ENCODE measurements at places on chromosomes 7 and 10. TPM values are rescaled to one million over a fixed set of nuclear protein-coding genes. Genes with fewer than 3 reads are reported as not detected.

DNA sequence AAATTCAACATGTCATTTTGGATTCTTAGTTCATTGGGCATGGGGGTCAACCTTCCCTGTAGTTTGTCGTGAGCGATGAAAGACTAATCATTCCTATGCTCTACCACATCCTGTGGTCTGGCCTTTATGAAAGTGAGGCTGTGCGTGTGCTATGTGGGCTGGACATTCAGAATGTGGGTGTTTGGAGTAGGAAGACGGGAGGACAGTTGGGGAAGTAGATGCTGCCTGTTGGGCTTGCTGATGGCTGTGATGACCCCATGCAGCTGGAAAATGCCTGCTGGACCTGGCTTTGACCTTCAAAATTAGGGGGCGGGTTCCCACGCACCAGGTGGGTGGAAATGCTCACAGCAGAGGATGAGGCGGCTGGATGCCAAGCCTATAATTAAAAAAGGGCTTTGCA lies 90.9 kb upstream of the MKI67 start:
- no peak overlapping the region for H3K4me3 ChIP-seq
- H3K27me3 ChIP-seq: no peaks in the 10 kb centered on the region
- H3K27ac ChIP-seq: no peak overlapping the region

GRCh38 chr10:125008689-125009638 lies 67.0 kb downstream of the ZRANB1 start:
- peaks cover 31% of the 10 kb centered on the region for H3K4me1 ChIP-seq
- H3K4me3 ChIP-seq: no peak overlapping the region
- H3K27me3 ChIP-seq: no peaks in the 10 kb centered on the region
- H3K27ac ChIP-seq: no peak overlapping the region
- no peaks in the 10 kb centered on the region for H3K36me3 ChIP-seq
- DNase-seq: no peak

The ADAMTS14 gene
- total RNA-seq: 0.07 TPM

DNA sequence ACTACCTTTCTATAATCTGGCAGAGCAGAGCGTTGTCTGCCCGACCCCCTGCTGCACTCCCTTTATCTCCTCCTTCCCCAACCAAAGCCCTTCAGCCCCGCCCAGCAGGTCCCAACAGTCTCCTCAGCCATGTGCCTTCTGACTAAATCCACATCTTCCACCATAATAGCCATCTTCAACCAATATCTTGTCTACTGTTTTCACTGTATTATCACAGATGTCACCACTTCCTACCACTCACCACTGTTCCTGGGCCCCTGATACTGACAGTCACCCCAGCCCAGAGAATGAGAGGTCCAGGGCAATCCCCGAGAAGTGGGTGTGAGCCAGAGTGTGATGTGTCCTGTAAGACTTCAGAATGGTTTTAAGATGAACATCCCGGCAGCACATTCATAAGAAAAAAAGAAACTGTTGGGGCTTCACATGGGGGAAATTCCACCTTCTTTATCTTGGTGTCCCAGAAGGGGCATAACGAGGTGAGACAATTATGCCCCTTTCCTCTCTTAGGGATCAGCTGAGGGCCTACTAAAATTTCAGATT lies 25.3 kb downstream of the CCDC6 start:
- DNase-seq: peak; percentile 93
- peak overlapping the region; percentile 90 for H3K27ac ChIP-seq
- peaks cover 82% of the 10 kb centered on the region for H3K4me1 ChIP-seq
- no peaks in the 10 kb centered on the region for H3K27me3 ChIP-seq

GRCh38 chr10:58867683-58868082 lies 308.8 kb upstream of the PHYHIPL start:
- no peak for DNase-seq
- no peaks in the 10 kb centered on the region for H3K36me3 ChIP-seq
- no peaks in the 10 kb centered on the region for H3K27me3 ChIP-seq
- no peak overlapping the region for H3K4me3 ChIP-seq
- no peak overlapping the region for H3K27ac ChIP-seq
- no peaks in the 10 kb centered on the region for H3K4me1 ChIP-seq

The NEURL1 gene
- total RNA-seq: 1.8 TPM

DNA sequence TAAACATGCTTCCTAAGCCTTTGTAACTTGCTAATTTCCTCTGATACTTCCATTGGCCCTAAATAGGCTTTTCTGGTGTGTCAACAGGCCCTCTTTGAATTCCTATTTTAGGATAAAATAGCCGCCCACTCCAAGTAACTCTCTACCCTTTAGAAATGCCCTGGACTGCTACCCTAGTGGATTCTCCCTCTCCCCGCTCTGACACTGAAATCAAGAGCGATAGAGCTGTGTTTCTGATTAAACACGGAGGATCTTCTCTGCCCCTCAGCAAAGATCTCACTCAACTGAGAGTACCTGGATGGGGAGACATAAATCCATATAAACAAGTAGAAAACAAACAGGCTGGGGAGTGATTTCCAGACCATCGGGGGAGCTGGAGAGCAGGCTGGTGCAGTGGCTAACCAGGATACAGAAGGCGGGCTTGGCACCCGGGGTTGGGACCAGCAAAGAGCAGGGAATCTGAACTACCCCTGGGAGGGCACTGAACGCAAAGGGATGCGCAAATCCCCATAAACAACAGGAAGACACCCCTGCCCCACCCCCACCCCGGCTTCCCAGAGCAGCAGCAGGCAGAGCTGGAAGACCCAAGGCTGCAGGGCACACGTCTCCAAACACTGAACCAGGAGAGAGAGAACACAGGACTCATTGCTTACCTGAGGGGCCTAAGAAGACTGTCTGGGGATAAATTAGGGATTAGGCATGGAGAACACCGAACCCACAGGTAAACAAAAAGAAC lies 2.5 kb downstream of the ASB13 start:
- DNase-seq: no peak
- H3K36me3 ChIP-seq: no peaks in the 10 kb centered on the region
- no peak overlapping the region for H3K27ac ChIP-seq
- H3K4me1 ChIP-seq: peaks cover 17% of the 10 kb centered on the region
- H3K4me3 ChIP-seq: no peak overlapping the region
- H3K27me3 ChIP-seq: peaks cover 14% of the 10 kb centered on the region

- peaks cover 20% of the 10 kb centered on the region for H3K27me3 ChIP-seq
- no peak overlapping the region for H3K27ac ChIP-seq
- no peak for DNase-seq
- H3K4me1 ChIP-seq: peaks cover 10% of the 10 kb centered on the region
- no peak overlapping the region for H3K4me3 ChIP-seq
- H3K36me3 ChIP-seq: no peaks in the 10 kb centered on the region
Measured at GRCh38 chr10:97771055-97771891, 526 bp downstream of the SFRP5 start.

DNA sequence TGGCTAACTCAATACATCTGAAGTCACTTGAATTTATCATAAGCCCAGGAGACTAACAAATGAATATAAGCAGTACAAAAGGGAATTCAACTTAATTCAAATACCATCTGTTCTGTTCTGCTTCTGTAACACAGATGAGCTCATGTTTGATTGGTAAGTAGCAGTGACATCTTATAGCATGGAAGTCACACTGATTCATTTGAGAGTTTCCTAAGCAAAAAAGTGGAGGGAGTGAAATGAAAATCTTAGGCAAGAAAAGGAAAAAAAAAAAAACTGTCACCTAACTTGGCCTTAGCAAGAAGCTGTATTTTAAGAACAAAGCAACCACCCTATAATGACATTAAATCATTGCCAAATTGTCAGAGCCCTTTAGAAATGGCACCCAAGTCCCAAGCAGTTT lies 49.5 kb downstream of the SMURF1 start:
- H3K27ac ChIP-seq: no peak overlapping the region
- peaks cover 45% of the 10 kb centered on the region for H3K4me1 ChIP-seq
- DNase-seq: no peak
- H3K36me3 ChIP-seq: peaks cover 12% of the 10 kb centered on the region

DNA sequence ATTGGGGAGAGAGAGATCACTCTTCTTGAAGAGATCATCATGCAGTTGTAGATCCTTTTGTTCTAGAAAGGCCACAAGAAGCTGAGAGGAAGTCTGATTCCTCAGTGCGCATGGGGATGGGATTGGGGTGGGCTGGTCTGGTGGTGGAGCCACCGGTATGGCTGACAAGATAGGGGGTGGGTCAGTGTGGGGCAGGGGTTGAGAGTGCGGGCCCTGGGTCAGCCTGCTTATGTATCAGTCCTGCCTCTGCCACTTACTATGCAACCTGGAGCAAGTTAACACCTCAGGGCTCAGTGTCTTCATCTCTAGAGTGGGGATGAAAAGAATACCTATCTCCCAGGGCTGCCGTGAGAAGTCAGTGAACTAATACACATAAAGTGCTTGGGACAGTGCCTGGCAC lies 8.0 kb downstream of the SMARCD3 start:
- H3K36me3 ChIP-seq: peaks cover 4% of the 10 kb centered on the region
- no peaks in the 10 kb centered on the region for H3K27me3 ChIP-seq
- no peak overlapping the region for H3K4me3 ChIP-seq
- peaks cover 18% of the 10 kb centered on the region for H3K4me1 ChIP-seq

The SPDYE9 gene
- not detected for total RNA-seq

DNA sequence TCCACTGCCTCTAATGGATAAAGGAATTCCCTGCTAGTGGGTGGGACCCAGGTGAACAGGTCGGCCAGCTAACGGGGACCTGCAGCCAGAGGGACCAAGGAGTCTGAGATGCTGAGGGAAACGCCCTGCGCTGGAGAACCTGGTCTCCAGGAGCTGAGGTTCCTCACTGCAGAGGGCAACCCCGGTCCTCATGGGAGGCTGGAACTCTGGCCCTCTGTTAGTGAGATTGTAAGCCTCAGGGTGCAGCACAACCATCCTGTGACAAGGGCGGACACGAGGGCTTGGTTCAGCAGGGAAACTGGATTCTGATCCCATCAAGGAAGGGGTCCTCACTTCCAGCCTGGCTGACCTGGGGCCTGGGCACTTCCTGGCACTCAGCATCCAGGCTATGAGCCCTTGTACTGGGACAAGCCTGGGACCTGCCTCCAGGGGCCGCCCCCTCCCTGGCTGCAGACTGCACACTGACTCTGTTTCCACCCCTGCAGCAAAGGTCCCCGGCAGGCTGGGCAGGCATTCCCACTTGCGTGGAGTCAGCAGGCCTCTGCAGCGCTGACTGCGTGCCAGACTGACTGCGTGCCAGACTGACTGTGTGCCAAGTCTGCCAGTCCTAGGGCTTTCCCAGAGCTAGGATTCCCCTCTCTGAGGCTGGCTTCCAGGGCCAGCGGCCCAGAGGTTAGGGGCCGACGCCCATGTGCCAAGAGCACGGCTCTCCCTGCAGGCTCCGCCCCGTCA lies 143.2 kb downstream of the MAPK8 start:
- no peak overlapping the region for H3K27ac ChIP-seq
- peaks cover 2% of the 10 kb centered on the region for H3K27me3 ChIP-seq
- no peak overlapping the region for H3K4me3 ChIP-seq
- H3K4me1 ChIP-seq: peaks cover 3% of the 10 kb centered on the region
- DNase-seq: peak; percentile 54

The CDNF gene
- 0.48 TPM for total RNA-seq

DNA sequence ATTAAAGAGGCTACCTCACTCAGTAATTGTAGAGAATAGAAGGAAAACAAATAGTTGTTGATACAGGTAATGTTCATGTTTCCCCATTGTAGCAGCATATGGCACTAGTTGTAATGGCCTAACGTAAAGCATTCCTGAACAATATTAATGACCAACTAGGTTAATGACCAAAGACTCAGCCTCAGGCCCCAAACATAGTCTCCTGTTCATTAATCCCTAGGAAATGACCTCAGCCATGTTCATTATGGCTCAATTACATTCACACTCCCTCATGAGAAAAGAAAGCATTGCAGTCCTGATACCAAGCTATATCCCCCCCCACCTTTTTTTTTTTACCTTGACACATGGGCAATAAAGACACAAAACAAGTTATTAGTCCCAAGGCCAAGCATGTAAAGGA lies 12.7 kb downstream of the FRMD4A start:
- peaks cover 62% of the 10 kb centered on the region for H3K27me3 ChIP-seq
- DNase-seq: no peak
- no peaks in the 10 kb centered on the region for H3K4me1 ChIP-seq
- H3K4me3 ChIP-seq: no peak overlapping the region

DNA sequence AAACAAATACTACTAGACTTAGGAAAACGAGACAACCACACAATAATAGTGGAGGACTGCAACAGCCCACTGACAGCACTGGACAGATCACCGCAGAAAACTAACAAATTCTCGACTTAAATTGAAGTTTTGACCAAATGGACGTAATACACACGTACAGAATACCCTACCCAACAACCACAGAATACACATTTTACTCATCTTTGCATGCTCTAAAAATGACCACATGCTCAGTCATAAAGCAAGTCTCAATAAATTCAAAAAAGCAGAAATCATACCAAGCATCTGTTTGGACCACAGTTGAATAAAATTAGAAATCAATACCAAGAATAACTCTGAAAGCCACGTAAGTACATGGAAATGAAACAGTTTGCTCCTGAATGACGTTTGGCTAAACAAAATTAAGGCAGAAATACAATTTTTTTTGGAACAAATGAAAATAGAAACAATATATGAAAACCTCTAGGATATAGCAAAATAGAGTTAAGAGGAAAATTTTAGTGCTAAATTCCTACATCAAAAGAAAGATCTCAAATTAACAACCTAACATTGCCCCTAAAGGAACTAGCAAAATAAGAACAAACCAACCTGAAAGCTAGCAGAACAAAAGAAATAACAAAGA lies 30.6 kb downstream of the MAPK8 start:
- H3K4me1 ChIP-seq: peaks cover 60% of the 10 kb centered on the region
- no peak for DNase-seq
- peaks cover 22% of the 10 kb centered on the region for H3K36me3 ChIP-seq
- H3K27ac ChIP-seq: peak overlapping the region; percentile 22
- no peaks in the 10 kb centered on the region for H3K27me3 ChIP-seq

Measured in natural killer cell treated with Interleukin-12 subunit alpha and Interleukin-12 subunit beta and Interleukin-15 and Interleukin-18, amount 100 ng/mL, for 72 hours (primary cell).